ENCODE measurements at places on chromosomes 1 and 21. TPM values are rescaled to one million over a fixed set of nuclear protein-coding genes. Genes with fewer than 3 reads are reported as not detected.

Gene PTPRF
- total RNA-seq = 520 TPM

Gene SCAMP3
- total RNA-seq = 53.1 TPM

Gene FAAH
- total RNA-seq = 38.6 TPM

Gene CACNA1S
- 0.05 TPM for total RNA-seq

Gene SLC22A15
- 4.6 TPM for total RNA-seq

Gene TSHB
- not detected for total RNA-seq

Gene ECM1
- total RNA-seq = 1.9 TPM

Gene SLC9C2
- total RNA-seq = not detected

GRCh38 chr21:44455524-44456213 is 359 bp downstream of the LRRC3 start:
- no peak for DNase-seq
- no peak overlapping the region for H3K27ac ChIP-seq
- peaks cover 16% of the 10 kb centered on the region for H3K27me3 ChIP-seq
- no peaks in the 10 kb centered on the region for H3K36me3 ChIP-seq
- H3K4me3 ChIP-seq = peak overlapping the region; percentile 72
- no peaks in the 10 kb centered on the region for H3K4me1 ChIP-seq

- H3K4me1 ChIP-seq = no peaks in the 10 kb centered on the region
- H3K27me3 ChIP-seq = no peaks in the 10 kb centered on the region
- no peak overlapping the region for H3K4me3 ChIP-seq
- DNase-seq = no peak
Measured at GRCh38 chr1:231584117-231584516, 42.5 kb upstream of the DISC1 start.

DNA sequence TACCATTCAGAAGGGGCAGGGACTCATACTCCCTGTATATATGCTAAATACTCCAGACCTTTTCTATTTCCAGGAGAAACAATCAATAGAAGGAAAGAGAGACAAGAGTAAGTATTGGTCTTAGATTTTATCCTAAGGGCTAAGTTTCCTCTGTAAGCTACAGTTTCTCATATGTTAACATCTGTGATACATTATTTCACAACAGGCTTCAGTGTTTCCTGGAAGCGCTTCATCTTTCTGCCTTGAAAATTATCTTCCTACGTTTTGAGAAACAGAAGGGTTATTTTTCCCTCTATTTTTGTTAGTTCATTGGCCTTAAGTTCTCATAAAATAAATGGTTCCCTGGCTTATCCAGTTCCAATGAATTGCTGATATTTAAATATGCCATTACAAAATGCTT is 15.6 kb downstream of the FMO1 start:
- H3K36me3 ChIP-seq = peaks cover under 1% of the 10 kb centered on the region
- peaks cover 3% of the 10 kb centered on the region for H3K27me3 ChIP-seq
- no peak for DNase-seq
- H3K27ac ChIP-seq = no peak overlapping the region

DNA sequence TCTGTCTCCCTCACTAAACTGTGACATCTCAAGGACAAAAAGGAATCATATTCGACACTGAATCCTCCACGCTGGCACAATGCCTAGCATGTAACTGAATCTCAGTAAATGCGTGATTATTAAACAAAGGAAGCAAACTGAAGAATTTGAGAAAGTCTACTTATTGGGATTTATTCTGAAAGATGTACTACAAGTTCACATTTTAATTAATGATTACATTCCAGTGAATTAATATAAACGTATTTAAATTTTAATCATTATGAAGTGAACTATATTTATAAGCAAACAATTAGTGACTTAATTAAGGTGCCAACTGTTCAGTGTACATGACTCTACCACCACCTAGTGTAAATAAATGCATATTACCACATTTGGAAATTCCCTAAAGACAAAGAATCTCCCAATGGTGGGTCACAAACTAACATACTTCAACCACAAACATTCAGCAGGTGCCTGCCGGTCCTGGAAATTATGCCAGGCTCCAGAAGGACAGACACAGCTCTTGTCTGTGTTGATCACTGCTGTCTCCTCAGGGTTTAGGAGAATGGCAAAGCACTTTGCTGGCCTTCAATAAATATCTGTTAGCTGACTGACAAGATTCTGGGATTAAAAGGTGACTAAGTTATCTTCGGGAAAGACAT is 56.3 kb downstream of the SMYD3 start:
- H3K27ac ChIP-seq = no peak overlapping the region
- H3K36me3 ChIP-seq = peaks cover 1% of the 10 kb centered on the region
- H3K4me3 ChIP-seq = no peak overlapping the region

GRCh38 chr1:22500058-22500457 is 48.4 kb downstream of the ZBTB40 start:
- peaks cover 26% of the 10 kb centered on the region for H3K4me1 ChIP-seq
- H3K27me3 ChIP-seq = no peaks in the 10 kb centered on the region
- DNase-seq = no peak

DNA sequence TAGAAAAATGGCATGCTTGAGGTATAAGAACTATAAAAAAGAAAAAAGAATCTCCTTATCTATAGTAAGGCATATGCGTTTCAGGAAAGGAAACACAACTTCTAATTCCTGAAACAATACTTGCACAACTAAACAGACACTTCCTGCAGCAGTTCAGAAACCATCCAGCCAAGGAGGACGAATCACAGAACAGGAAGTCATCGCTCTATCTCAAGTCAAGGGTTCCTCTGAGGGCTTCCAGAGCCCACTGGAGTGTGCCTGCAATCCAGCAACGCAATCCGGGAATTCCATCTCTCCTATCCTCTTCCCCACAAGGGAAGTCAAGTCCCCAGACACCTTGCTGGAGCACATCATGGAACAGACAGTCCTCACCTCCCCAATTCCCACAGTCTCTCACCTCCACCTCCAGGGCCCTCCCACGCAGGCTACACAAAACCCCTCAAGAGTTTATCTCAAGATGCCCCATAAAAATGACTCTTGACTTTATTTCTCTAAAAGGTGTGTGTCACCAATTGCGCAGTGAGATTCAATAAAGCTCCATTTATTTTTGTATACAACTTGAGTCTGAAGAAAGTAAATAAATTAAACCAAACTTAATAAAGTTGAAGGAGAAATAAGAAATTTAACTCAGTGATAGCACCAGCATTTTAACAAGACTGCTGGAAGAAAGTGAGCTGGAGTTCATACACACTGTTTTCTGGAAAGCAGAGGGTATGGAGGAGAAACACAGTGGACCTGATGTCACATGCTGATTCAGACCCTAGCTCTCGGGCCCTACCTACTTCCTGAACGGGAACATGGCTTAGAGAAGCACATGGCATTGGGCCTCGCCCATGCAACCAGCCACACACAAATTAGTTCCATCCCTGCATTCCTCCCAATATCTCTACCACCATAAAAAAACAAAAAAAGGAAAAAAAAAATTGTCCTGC is 39.9 kb downstream of the SIPA1L2 start:
- H3K4me3 ChIP-seq = no peak overlapping the region
- H3K36me3 ChIP-seq = peaks cover 3% of the 10 kb centered on the region
- peaks cover 41% of the 10 kb centered on the region for H3K4me1 ChIP-seq
- no peak for DNase-seq
- H3K27me3 ChIP-seq = no peaks in the 10 kb centered on the region

DNA sequence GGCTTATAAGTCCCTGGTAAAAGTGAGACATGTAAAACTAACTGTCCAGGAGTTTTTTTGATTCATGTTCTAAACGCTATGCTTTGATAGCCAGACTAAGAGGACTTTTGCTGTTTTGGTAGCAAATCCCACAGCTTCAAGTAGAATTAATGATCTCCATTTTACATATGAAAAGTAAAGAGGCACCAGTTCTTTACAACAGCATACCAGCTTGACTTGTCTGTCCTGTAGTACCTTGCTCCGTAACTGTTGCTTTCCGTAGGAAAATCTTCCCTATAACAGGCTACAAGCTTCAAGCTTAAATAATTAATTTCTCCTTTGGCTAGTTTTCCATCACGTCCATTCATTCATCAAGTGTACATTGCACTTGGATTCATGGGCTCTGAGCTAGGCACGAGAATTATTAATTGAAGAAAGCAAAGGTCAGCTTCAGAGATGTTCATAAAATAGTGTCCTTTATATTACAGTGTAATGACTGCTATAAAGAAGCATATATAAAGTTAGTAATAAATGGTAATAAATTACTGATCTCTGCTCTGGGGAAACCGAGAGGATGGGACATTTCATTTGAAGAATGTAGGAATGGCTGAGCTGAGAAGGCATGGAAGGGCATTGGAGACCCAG is 29.2 kb downstream of the B3GALT5 start:
- peaks cover 42% of the 10 kb centered on the region for H3K4me1 ChIP-seq
- DNase-seq = no peak
- no peak overlapping the region for H3K4me3 ChIP-seq
- peaks cover 3% of the 10 kb centered on the region for H3K27me3 ChIP-seq
- H3K36me3 ChIP-seq = no peaks in the 10 kb centered on the region
- H3K27ac ChIP-seq = no peak overlapping the region

DNA sequence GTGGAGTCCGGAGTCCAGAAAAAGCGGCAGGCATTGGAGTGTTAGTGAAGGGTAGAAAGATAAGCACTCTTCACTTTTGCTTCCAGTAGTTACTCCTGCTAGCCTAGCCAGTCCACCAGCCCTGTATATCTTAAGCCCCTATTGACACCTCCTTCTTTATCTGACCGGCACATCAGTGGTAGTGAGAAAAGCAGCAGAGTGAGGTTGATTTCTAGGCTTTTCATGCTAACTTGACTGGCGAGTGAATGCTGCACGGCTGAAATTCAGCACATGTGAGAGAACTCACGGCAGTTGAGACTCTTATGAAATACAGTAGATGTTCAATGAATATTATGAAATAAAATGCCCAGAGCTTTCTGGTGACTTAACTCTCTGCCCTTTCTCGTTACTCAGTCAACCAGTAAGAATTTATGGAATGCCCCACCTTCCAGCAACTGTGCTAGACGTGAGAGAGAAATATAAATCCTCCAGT is 128.2 kb downstream of the CACHD1 start:
- H3K4me3 ChIP-seq = no peak overlapping the region
- DNase-seq = no peak
- peaks cover 4% of the 10 kb centered on the region for H3K27me3 ChIP-seq
- peak overlapping the region; percentile 6 for H3K27ac ChIP-seq
- peaks cover 10% of the 10 kb centered on the region for H3K36me3 ChIP-seq
- peaks cover 42% of the 10 kb centered on the region for H3K4me1 ChIP-seq

GRCh38 chr1:221241592-221241991 is 362.3 kb downstream of the HLX start:
- H3K4me1 ChIP-seq = peaks cover 12% of the 10 kb centered on the region
- H3K36me3 ChIP-seq = no peaks in the 10 kb centered on the region
- no peak for DNase-seq

DNA sequence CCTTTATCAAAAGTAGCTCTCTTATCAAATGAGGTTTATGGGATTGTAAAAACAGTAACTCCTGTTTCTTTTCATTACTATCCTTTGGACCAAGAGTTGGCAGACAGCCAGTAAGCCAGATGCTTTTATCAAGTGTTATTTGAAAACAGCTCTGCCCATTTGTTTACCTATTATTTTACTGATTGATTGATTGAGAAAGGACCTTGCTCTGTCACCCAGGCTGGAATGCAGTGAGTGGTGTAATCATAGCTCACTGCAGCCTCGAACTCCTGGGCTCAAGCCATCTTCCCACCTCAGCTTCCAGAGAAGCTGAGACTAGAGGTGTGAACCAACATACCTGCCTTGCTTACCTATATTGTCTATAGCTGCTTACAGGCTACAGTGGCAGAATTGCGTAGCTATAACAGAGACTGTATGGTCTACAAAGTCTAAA is 3.6 kb downstream of the PRKAB2 start:
- DNase-seq = no peak
- no peaks in the 10 kb centered on the region for H3K27me3 ChIP-seq
- no peak overlapping the region for H3K4me3 ChIP-seq
- peak overlapping the region; percentile 47 for H3K27ac ChIP-seq
- peaks cover 37% of the 10 kb centered on the region for H3K4me1 ChIP-seq
- peaks cover 12% of the 10 kb centered on the region for H3K36me3 ChIP-seq

- peaks cover 22% of the 10 kb centered on the region for H3K36me3 ChIP-seq
- H3K4me3 ChIP-seq = no peak overlapping the region
- DNase-seq = no peak
- H3K27me3 ChIP-seq = no peaks in the 10 kb centered on the region
- no peak overlapping the region for H3K27ac ChIP-seq
Measured at GRCh38 chr1:178243119-178243518, 149.2 kb downstream of the RASAL2 start.

DNA sequence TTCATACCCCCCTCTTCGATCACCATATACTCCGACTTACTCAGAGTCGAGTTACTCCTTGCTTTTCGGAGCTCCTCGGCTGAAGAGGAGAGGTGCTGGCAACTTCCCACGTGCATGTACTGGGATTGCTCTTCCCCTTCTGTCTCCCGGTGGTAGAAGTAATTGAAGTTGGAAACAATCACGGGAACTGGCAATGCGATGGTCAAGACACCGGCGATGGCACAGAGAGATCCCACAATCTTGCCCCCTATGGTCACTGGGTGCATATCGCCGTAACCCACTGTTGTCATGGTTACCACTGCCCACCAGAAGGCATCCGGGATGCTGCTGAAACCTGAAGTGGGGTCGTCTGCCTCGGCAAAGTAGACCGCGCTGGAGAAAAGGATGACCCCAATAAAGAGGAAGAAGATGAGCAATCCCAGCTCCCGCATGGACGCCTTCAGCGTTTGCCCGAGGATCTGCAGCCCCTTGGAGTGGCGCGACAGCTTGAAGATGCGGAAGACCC is 1.5 kb downstream of the KCNA3 start:
- H3K4me3 ChIP-seq = peak overlapping the region; percentile 66
- no peak for DNase-seq
- H3K27ac ChIP-seq = no peak overlapping the region
- no peaks in the 10 kb centered on the region for H3K36me3 ChIP-seq

Measured in progenitor cell of endocrine pancreas (in vitro differentiated cells).